Inflammatory macrophage treated with lipopolysaccharide for 1 hour (primary cell): ENCODE measurements at places on chromosomes 13 and 19.

- DNase-seq, result no peak
Observed at GRCh38 chr19:3771000-3771905, 775 bp downstream of the RAX2 start.

DNA sequence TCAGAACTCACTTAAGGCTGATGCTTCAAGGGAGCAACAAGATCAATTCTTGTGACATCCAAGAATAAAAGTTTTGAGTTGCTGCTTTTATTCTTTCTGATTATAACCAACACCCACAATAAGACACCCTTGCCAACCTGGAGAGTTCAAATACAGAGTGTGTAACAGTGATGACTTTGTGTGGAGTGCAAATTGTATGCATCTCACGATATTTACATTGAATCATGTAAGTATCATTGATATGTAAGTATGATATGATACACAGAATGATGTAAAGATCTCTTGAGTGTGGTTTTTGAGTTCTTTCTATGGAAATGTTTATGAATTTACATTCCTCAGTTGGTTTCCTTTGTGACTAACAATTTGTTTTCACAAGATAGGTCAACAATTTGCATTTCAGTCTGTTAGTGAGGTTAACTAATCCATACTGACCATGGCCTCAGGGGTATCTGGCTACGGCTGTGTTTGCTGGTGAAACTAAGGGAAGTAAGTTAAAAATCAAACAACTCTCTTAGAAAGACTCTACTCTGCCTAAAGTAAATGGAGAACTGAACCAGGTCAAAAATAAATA lies 12.4 kb downstream of the LHFPL6 start:
- DNase-seq, result no peak

- DNase-seq, result no peak
Observed at GRCh38 chr13:112105244-112105681, 38.3 kb downstream of the SOX1 start.

GRCh38 chr13:32036126-32036695 lies 4.6 kb downstream of the FRY start:
- DNase-seq, result peak; percentile 55

DNA sequence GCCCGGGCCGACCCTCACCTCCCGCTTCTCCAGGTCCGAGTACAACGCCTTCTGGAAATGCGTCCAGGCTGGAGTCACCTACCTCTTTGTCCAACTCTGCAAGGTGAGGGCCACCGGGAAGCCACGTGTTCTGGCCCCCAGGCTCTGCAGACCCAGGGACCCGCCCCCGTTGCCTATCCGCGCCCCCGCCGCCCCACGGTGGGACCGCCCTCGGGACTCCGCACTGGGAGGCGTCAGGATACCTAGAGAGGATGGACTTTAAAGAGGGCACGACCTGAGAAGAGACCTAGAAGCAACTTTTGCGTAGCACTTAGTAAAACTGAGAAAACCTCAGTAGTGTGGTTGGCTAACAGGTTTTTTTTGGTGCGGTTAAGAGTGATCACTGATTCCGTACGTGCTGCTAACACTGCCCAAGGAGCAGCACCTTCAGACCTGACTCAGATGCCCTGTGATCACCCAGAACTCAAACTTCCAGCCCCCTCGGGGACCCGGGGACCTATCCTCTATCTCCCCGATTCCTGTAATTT lies 492 bp downstream of the TMEM147 start:
- no peak for DNase-seq

GRCh38 chr19:50949861-50950260 lies 3.0 kb downstream of the KLK5 start:
- DNase-seq, result no peak

- DNase-seq, result no peak
Observed at GRCh38 chr19:45005787-45006186, 4.5 kb downstream of the RELB start.

GRCh38 chr19:30969591-30969990 lies 379.6 kb downstream of the TSHZ3 start:
- no peak for DNase-seq

- peak; percentile 91 for DNase-seq
Observed at GRCh38 chr19:8307965-8308866, at the start of gene CD320. CD320 (minus strand) TSS chr19:8308358; CDS start chr19:8308290, 68 bp downstream.

DNA sequence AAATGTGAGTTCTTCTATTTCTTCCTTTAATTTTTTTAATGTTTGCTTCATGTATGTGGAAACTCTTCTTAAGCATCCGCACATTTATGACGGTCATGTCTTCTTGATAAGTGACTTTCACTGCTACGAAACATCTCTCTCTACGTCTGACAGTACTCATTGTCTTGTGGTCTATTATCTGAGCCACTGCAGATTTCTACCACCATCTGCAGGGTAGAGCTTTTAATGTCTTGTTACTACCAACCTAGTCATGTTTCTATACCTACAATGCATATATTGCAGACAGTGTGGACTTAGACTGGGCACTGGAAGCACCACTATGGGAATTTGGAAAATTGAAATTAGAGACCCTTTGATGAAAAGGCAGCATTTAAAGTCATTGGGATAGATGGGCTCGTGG lies 75.4 kb upstream of the ARHGEF7 start:
- no peak for DNase-seq

- no peak for DNase-seq
Observed at GRCh38 chr19:56683116-56683515, 11.6 kb upstream of the ZNF835 start.

GRCh38 chr13:49806126-49806536 lies 13.6 kb upstream of the KPNA3 start:
- DNase-seq, result no peak

DNA sequence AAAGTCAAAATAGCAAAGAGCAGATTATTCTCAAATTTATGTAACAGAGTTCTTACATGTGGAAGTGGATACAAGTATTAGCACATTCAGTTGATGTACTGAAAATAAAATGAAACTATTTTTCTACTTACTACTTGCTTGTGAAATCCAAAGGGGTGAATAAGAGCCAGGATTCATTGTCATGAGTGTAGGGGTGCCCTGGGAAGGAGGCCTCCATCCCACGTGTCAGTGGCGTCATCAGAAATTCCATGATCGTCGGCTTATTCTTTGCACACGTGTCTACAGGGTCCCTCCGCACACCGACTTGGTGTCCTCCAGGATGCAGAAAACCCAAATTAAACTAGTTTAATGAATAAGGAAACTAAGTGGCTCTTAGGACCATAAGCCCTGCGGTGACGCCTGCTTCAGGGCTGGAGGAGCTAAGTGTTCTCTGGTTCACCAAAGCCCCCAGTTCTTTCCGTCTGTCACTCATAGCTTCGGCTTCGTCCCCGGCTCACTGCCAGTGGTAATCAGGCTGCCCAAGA lies 55.5 kb downstream of the IRS2 start:
- peak; percentile 43 for DNase-seq

GRCh38 chr19:2478278-2478755 lies 2.4 kb downstream of the GADD45B start:
- DNase-seq, result peak; percentile 35

DNA sequence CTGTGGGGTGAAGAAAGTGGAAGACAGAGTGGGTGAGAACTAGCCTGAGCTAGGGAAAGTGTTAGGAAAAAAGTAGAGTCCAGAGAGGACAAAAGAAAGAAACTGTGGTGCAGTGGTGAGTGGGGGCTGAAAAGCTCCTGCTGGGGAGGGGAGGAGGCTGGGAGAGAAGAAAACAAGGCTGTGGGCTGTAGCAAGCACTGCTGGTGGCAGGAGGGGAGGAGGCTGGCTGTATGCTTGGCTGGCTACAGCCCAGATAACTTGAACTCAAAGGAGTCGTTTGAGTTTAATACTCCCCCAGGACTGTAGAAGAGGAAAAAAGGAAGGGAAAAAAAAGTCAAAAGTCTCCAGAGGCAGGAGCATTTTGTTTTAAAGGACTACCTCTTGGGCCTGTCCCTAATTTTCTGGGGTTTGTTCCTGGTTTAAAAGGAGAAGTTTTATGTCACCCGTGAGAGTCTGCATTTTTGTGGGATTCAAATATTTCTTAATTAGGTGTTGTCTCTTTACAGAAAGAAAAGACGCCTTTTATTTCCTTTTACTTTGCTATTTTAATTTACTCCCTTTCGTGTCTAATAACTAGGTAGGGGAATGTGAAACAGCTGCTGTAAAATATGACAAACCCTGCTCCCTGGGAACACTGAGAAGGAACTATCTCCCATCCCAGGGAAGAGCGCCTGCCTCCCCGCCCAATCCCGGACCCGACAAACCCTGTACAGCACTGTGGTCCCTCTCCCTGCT lies 21.7 kb downstream of the ZIC5 start:
- no peak for DNase-seq

DNA sequence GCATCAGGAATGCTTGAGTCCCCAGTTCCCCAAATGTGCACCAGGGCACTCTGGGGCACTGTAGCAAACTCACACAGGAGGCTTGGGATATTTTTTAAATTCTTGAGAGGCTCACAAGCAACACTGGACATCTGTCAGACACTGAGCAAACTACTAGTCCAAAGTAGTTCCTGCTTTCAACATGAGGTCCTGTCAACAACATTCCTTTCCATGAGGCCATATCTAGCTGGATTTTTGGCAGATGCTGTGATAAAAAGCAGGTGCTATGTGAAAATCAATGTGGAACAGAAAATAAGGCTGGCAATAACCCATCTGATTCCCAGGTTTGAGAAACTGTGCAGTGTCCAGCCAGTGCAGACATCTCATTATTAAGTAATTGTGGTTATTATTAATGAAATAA lies 50.5 kb downstream of the STARD13 start:
- DNase-seq, result no peak

DNA sequence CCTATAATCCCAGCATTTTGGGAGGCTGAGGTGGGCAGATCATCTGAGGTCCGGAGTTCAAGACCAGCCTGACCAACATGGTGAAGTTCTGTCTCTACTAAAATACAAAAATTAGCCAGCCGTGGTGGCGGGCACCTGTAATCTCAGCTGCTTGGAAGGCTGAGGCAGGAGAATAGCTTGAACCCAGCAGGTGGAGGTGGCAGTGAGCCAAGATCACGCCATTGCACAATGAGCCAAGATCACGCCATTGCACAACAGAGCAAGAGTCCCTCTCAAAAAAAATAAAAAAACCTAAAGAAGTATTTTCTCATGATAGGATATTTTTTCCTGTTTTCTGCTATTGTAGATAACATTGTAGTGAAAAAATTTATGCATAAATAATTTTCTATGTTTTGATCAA lies 13.3 kb downstream of the IFT88 start:
- DNase-seq, result no peak

DNA sequence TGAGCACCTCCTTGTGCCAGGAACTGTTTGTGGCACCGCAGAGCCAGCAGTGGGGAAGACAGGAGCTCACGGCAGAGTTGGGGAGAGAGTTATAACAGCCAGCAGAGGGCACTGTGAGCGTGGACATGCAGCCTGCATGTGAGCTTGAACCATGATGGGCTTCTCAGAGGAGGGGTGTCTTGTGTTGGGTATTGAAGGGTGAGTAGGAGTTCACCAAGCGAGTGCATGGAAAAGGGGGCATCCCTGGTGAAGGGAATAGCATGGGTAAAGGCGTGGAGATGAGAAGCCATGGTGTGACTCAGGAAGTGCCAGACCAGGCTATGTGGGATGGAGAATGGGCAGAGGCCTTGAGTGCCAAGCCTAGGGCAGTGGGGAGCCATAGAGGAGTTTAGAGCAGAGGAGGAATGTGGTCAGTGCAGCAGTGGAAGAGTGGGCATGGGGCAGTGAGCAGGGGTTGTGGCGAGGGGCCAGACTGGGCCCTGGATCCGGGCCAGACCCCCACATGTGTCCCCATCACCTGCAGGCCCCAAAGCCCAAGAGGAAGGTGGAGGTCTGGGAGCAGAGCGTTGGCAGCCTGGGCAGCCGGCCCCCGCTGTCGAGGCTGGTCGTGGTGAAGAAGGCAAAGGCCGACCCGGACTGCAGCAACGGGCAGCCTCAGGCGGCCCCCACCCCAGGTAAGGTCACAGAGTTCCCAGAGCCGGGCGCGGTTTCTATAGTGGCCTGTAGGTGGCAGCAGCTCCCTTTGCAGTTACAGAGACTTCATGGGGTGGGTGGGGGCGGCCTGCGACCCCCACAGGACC lies 11.8 kb upstream of the SHD start:
- DNase-seq, result peak; percentile 47

- DNase-seq, result no peak
Observed at GRCh38 chr13:32600890-32601289, 14.6 kb downstream of the PDS5B start.

- no peak for DNase-seq
Observed at GRCh38 chr19:30393046-30393445, 20.9 kb downstream of the ZNF536 start.

GRCh38 chr13:42798118-42798517 lies 16.7 kb downstream of the FAM216B start:
- no peak for DNase-seq

- DNase-seq, result no peak
Observed at GRCh38 chr19:29366757-29367156, 153.8 kb upstream of the UQCRFS1 start.

GRCh38 chr19:52237771-52238400 lies 31.5 kb upstream of the ZNF766 start:
- DNase-seq, result peak; percentile 84

- DNase-seq, result no peak
Observed at GRCh38 chr19:5153601-5154128, 184.8 kb downstream of the KDM4B start.

DNA sequence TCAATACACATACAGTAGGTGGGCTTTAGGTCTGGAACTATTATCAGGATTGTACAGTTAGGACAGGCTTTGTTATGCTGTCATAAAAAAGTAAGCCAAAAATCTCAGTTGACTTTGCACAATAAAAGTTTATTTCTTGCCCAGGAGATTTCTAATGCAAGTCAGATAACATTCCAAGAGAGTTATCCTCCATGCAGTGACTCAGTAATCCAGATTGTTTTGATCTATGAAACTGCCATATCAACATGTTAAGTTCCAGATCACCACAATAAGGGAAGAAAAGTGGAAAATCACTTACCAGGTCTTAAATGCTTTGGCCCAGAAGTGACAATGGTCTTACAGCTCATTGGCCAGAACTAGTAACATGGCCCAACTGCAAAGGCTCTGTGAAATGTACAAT lies 636.2 kb upstream of the KLF12 start:
- no peak for DNase-seq

DNA sequence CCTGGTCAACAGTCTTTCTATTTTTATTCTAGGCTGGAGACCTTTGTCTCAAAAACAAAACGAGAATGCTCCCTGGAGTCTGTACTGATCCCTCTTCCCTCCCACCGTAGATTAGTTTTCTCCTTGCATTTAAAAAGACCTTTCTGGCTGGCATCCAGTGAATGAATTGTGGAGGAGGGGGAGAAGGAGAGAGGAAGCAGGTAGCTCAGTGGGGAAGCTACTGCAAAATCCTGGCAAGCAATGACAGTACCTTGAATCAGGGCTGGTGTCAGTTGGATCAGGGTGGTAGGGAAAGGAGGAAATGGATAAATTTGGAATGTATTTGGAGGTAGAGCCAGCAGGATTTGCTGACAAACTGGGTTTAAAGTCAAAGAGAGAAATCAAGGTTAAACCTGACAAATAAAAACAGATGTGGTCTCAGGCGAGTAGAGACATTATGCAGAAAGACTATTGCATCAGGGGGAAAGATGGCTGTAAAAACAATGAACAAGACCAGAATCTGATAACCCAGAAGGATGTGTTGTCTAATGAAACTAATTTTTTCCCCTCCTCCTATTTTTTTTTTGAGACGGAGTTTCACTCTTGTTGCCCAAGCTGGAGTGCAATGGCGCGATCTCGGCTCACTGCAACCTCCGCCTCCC lies 3.5 kb upstream of the CYP2S1 start:
- no peak for DNase-seq
